ENCODE measurements at places on chromosomes 2 and 18. TPM values are rescaled to one million over a fixed set of nuclear protein-coding genes. Genes with fewer than 3 reads are reported as not detected.

Gene APCDD1
- 105 TPM for polyA plus RNA-seq

Gene LRRTM4
- polyA plus RNA-seq = 0.33 TPM

DNA sequence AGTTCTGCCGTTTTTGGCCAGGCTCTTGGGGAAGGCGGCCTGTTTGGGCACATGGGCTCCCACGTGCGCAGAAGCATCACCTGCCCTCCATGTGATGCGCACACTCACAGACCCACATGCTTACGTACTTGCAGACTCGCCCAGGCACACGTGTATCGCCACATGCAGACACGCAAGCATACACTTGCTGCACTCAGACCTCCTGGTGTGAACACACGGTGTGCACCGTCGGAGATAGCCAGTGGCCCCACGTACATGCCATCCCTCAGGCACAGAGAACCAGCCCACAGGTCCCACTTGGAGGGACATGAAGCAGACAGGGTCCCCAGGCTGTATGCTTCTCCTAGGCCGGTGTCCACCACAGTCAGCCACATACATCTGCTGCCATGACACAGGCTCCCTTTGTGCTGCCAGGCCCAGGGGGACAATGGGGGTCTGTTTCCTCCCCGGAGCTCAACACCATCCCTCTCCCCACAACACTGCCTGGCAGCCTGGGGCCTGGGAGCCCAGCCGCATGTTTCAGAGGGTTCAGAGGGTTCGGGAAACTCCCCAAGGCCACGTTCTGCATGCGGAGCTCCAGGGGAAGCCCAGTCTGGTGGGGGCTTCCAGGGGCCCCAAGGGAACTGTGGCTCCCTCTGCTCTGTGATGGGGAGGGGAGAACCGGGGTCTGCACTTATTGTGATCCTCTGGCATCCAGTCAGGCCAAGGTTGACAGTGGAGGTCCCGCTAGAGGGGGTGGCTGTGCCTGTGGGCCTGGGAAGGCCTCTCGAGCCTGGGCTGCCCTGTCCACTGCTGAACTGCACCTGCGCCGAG, 208.1 kb upstream of the HAAO start:
- no peak for DNase-seq

DNA sequence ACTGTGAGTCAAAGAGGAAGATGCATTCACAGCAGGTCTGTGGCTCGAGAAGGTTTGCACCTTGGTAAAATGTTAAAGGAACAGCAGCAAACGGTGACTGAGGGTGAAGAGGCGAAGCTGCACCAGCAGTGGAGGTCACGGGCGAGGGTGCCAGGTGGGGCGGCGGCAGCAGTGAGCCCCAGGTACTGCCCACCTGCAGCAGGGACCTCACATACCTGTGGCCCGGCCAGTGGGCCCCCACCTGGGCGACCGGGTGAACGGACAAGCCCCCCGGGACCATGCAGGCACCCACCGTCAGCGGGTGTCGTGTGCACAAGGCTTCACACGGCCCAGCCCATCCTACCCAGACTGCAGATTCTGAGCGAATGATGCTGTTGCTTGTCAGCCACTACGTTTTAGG, 23.6 kb upstream of the KCNG2 start:
- DNase-seq = no peak

Gene GCG
- polyA plus RNA-seq = not detected

GRCh38 chr2:167946441-167946841, 301.0 kb downstream of the STK39 start:
- DNase-seq = no peak

- no peak for DNase-seq
Observed at GRCh38 chr18:75810516-75810915, 383.0 kb upstream of the SMIM21 start.

DNA sequence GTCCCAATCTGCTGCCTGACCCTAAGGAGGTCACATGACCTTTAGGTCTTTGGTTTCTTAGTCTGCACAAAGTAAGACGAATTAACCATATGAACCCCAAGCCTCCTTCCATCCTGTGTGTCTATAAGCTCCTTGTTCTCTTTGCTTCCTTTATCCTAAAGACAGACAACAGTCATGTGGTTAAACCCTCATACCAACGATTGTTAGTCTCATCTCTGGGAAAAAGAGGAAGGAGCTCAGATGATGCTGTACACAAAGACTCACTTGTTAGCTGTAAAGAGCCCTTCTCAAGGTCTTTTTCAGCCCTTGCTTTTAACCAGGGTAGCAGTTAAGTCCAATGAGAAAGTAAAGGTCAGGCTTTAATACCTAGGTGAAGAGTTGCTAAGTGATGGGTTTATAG, 443.7 kb downstream of the TNS1 start:
- DNase-seq = no peak

- no peak for DNase-seq
Observed at GRCh38 chr2:146633159-146633558, 1211.7 kb upstream of the ACVR2A start.

Gene DSG2
- polyA plus RNA-seq = 12.3 TPM

DNA sequence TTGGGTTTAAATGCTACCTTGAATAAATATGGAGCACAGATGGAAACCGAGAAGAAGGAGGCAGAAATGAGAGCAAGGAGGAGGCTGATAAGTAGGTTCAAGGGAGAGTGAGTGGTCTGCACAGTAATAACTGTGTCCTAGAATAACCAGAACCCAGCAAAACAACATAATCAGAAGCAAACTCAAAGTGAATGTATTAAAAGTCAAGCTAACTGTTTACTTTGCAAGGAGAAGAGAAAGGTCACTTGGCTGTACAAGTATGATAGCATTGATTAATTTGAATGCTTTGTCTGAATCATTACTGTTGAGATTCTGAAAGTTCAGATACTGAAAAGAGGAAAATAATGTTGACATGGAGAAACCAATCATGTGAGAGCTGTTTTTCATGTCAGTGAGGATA, 258.8 kb downstream of the PLCL1 start:
- no peak for DNase-seq

- no peak for DNase-seq
Observed at GRCh38 chr2:30310955-30311354, 79.6 kb downstream of the LBH start.

Gene IL1R2
- polyA plus RNA-seq = 0.47 TPM

- no peak for DNase-seq
Observed at GRCh38 chr2:30987566-30987965, 150.7 kb downstream of the GALNT14 start.

DNA sequence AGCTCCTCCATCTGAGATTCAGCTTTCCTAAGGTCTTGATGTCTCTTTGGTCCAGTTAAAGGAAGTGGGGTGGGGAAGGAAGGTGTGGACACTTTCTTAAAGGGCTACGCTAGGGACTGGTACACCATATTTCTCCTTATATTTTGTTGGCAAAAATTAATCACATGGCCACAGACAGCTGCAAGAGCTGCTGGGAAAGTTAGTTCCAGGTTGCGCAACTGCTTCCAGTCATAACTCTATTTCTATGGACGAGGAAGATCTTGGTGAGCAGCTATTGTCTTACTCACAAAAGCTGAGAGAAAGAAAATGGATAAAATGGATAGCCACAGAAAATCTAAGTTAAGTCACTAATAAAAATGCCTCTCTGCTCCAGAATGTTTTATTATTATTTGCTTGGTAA, 60.7 kb upstream of the PPM1B start:
- DNase-seq = no peak

GRCh38 chr2:33496150-33496549, 19.7 kb downstream of the RASGRP3 start:
- no peak for DNase-seq

- no peak for DNase-seq
Observed at GRCh38 chr2:124286089-124286783, 261.1 kb downstream of the CNTNAP5 start.

Gene LHCGR
- polyA plus RNA-seq = 0.24 TPM

GRCh38 chr2:172927641-172928357, 147.8 kb upstream of the MAP3K20 start:
- DNase-seq = no peak

Gene CREG2
- polyA plus RNA-seq = 0.75 TPM

DNA sequence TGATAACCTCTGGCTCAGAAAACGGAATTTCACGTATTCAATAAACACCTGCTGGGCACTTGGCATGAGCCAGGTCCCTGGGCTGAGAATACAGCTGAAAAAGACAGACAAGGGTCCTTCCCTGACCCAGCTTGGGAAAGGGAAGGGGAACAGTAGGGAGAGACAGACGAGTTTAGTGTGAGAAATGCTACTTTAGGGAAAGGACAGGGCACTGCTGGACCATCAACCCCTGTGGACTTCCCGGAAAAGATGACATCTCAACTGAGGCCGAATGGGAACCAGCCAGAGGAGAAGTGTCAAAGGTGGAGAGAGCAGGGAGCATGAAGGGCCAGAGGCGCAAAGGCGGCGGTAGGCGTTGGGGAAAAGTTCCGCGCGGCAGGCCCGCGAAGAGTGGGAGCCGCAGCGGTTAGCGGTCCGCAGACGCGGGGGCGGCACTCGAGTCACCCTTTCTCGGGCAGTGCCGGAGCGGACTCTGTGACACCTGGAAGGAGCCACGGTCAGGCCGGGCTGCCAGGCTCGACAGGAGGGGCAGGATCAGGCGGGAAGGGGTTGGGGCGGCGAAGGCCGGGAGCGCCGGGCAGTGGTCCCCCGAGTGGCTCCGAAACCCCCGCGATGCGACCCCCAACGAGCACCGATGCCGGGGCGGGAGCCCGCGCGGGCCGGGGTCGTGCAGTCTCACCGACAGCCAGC, 519 bp downstream of the TEX261 start:
- no peak for DNase-seq

- DNase-seq = no peak
Observed at GRCh38 chr2:107362993-107363392, 463.7 kb upstream of the RGPD4 start.

DNA sequence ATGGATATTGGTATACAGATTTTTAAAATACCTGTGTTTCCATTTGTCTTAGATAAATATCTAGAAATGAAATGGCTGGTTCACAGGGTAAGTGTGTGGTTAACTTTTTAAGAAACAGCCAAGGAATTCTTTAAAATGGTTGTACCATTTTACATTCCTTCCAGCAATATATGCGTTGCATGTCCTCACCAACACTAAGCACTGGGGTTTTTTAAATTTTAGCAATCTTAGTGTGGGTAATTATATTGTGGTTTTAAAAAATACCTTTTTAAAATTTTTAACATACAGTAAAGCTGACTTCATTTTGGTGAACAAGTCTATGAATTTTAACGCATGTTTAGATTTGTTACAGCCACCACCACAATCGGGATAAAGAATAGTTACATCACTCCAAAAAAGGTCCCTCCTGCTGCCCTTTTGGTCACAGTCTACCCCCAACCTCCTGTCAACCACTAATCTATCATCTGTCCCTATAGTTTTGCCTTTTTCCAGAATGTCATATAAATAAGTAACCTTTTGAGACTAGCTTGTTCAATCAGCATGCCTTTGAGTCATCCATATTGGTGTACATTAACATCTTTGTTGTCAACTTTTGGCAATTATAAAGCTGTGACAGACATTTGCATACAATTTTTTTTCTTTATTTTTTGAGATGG, 128.1 kb upstream of the MSTN start:
- DNase-seq = no peak

Measured in left renal pelvis (tissue), 4 donors.